Left lung (tissue), 14 donors: ENCODE measurements at places on chromosomes 16 and 17. TPM values are rescaled to one million over a fixed set of nuclear protein-coding genes. Genes with fewer than 3 reads are reported as not detected.

Gene FZD2
- polyA plus RNA-seq, result 27.5 TPM

Gene RASL10B
- 3.4 TPM for polyA plus RNA-seq

GRCh38 chr17:32285746-32286517 lies 20.3 kb downstream of the RHBDL3 start:
- no peak for DNase-seq

DNA sequence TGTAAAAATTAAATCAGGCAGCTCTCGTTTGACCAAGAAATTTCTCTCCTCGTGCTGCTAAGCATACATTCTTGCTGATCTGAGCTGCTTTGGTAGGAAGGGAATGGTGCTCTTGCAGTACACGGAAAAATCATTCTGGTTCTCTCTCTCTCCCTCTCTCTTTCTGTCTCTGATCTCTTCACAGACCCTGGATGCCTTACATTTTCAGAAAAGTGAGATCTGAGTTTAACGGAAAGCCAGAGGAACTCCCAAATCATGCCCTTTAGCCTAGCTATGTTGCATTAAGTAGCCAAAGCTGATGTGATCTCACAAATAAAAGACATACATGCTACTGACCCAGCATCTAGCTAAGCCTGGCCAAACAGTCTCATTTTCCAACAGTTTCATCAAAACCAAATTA lies 4.0 kb downstream of the CA10 start:
- DNase-seq, result no peak

Gene DHRS13
- polyA plus RNA-seq, result 6.5 TPM

Gene KRTAP1-1
- polyA plus RNA-seq, result not detected

Gene SMPD3
- 2.6 TPM for polyA plus RNA-seq

- no peak for DNase-seq
Observed at GRCh38 chr17:81054881-81055370, 20.0 kb downstream of the BAIAP2 start.

DNA sequence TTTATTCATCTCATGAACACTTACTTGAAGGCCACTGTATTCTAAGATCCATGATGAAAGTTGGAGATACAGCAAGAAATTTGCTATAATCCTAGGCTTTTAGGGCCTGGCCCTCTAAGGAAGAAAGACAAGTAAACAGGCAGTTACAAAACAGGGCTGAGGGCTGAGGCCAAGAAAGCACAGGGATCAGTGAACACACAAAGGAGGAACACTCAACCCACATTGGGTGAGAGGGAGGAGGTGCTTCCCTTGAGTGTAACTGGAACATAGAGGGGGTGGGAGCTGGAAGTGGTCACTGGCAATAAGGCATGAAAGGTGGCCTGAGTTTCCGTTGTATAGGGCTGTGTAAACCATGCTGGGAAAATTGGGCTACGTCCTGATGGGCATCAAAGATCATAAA lies 112.2 kb downstream of the ZNF18 start:
- DNase-seq, result no peak

DNA sequence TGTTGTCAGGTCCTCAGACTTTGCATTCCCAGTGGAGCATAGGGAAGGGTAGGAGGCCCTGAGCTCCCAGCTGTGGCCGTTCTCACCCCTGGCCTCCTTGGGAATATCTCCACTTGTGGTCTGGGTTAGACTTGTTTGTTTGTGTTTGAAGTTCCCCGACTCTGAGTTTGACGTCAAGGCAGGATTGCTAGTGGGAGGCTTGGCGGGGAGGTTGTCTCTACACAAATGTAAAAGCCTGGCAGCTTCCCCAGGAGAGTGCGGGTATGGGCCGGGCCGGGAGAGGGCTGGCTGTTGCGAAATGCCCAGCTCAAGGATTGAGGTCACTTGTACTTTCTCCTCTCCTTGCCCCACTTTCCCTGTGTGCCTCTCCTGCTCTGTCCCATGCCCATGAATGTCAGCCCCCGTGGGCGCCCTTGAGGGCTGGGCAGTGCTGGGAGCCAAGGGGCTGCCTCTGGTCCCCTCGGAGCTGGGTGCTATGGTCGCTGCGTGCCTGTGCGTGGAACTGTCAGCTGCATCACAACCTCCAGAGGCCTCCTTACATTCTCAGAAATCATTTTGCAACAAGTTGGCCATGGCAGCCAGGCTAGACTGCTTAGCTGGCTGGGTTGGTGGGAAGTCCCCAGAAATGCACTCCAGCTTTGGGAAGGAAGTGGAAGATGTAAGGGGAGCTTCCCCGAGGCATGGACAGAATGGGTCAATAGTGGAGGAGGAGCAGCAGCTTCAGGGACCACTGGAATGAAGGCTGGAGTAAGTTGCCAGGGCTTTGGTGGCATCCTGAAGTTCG lies 84.3 kb downstream of the KSR1 start:
- peak; percentile 95 for DNase-seq

DNA sequence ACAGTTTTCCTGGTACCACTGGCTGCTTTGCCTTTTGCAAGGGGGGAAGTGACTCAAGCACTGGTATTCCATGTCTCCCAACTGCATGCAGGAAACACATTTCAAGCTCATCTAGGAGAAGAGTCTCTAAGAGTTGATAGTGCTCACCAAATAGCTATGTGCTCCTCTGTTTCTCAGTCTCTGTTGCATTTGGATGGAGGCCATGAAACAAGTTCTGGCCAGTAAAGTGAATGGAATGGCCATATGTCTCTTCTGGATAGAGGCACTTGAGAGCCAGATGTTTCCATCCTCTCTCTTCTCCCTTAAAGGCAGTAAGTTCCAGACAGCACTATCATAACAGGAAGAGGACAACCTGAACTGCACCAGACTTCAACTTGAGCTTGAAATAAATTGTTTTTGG lies 60.6 kb downstream of the C16orf82 start:
- no peak for DNase-seq

Gene DLX4
- polyA plus RNA-seq, result 1.5 TPM

GRCh38 chr16:83441517-83441916 lies 366.3 kb upstream of the HSBP1 start:
- DNase-seq, result no peak

Gene KRT31
- not detected for polyA plus RNA-seq

GRCh38 chr17:73533781-73534180 lies 110.5 kb downstream of the SDK2 start:
- DNase-seq, result no peak

GRCh38 chr16:48197294-48197693 lies 41.5 kb upstream of the ABCC12 start:
- no peak for DNase-seq

DNA sequence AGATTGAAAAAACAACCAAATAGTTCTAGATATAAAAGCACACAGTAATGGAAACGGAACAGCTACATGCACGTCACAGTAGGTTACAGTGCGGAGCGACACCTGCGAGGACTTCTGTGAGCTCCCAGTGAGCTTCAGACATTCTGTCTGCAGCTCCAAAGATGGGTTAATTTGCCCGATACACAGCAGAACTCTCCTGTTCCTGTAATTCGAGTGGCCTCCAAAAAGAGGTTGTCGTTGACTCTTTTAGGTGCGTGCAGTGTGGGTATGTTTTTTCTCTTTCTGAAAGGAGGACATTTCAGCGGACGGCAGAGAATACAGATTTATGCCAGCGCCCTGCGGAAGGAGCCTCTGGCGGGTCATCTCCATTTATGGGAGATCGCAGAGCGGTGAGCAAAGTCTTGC lies 2.9 kb downstream of the OR1F1 start:
- DNase-seq, result no peak

Gene PRR35
- polyA plus RNA-seq, result not detected

- DNase-seq, result no peak
Observed at GRCh38 chr17:6757747-6758146, 1.9 kb downstream of the XAF1 start.

DNA sequence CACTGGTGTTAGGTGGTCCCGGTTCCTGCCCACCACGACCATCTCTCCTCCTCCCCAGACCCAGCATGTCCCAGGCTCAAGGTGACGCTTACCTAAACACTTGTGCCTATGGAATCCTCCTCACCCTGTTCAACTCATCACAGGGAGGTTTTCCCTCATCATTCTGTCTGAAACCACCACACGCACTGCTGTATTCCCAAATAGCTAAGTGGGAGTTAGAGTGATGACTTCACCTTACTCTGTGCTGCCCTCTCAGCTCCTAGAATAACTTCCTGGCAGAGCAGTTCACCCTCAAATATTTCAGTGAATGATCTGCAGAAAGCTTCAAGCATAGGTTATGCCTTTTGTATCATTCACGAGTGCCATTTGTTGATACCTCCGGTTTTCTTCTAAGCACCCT lies 216.5 kb downstream of the CPPED1 start:
- no peak for DNase-seq

Gene PIGQ
- 32.9 TPM for polyA plus RNA-seq

GRCh38 chr16:71929048-71929447 lies 33.7 kb downstream of the IST1 start:
- no peak for DNase-seq

Gene PLA2G10
- polyA plus RNA-seq, result 0.60 TPM

Gene NPIPB2
- polyA plus RNA-seq, result 8.0 TPM

GRCh38 chr17:37562016-37562745 lies 47.0 kb downstream of the SYNRG start:
- DNase-seq, result no peak

Gene PHF12
- 58.5 TPM for polyA plus RNA-seq

- no peak for DNase-seq
Observed at GRCh38 chr17:80909635-80910034, 82.0 kb upstream of the CHMP6 start.

- peak; percentile 58 for DNase-seq
Observed at GRCh38 chr16:56295739-56296527, 104.6 kb downstream of the GNAO1 start.

DNA sequence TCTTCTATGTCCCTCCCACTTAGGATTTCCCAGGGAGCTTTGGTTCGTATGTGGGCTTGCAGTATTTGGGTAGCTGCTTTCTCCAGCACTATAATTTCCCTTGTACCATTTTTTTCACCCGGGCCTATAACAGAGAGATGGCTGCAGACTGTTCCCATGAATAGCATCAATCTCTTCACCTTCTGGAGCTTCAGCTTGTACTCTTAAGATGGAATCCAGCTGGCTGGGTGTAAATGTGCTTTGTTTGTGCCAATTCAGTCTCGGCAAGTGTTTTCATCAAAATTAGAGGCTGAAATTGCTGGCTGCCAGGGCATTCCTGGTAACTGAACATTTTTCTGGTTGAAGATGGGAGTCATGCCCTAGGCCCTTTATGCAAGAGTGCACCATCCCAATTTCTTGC lies 12.2 kb upstream of the CPD start:
- DNase-seq, result no peak

DNA sequence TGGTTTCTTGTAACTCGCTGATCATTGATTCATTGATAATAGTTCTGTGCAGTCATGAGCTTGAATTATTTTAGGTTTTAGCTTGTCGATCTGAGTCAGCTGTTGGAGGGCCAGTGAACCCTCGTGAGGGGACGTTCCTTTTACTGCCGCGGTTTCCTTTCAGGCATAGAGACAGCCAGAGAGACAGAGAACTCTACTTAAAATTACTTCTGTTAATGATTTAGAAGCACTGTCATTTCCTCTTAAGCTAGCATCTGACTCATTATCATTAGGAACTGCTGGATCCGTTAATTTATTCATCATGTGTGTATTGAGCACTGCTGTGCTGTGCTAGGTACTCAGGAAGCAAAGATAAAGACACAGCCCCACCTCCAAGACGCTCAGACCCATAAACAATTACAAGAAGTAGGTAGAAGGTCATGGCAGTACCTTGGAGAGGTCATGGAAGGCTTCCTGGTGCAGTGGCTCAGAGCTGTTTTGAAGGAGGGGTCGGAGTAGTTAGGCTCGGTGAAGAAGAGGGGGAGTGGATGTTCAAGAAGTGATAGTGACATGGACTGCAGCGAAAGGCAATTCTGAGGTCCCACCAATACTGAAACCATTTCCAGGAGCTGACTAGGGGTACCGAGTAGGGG lies 3.3 kb downstream of the PGS1 start:
- no peak for DNase-seq

Gene GRAP
- polyA plus RNA-seq, result 11.9 TPM

- no peak for DNase-seq
Observed at GRCh38 chr17:17124341-17124740, 81.8 kb downstream of the PLD6 start.
